ENCODE measurements at places on chromosomes 4 and X.

- DNase-seq: no peak
Observed at GRCh38 chrX:39821709-39822095, 276.1 kb downstream of the BCOR start.

DNA sequence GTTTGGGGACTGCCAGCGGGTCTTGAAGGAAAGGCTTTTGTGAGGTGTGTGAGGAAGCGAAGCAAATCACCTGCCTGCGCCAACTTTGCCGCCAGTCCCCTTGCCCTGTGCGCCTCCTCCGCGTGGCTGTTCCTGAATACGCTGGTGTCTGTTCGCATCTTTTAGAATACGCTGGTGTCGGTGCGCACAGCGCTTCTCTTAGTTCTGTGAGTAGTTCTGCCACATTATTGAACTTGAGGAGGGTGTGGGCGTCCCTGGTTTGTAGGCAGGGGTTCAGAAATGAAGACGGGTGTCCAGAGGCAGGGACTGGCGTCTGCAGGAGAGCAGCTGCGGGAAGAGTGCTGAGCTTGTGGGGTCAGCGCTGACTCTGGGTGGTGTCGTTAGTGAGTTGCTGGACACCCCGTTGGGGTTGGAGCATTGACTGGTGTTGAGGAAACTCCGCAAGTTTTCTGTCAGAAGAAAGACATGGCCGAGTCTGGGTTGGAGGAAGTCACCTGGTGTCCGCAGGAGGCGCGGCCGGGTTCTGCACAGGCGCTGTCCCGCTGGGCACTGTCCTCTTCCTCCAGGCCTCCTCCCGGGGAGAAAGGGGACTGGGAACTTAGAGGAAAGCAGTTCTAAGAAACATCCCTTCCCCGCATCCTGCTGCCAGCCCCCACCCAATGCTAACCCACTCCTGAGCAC is 930 bp downstream of the ZNF718 start:
- DNase-seq: no peak

GRCh38 chr4:36761607-36762006 is 480.2 kb downstream of the DTHD1 start:
- DNase-seq: no peak

DNA sequence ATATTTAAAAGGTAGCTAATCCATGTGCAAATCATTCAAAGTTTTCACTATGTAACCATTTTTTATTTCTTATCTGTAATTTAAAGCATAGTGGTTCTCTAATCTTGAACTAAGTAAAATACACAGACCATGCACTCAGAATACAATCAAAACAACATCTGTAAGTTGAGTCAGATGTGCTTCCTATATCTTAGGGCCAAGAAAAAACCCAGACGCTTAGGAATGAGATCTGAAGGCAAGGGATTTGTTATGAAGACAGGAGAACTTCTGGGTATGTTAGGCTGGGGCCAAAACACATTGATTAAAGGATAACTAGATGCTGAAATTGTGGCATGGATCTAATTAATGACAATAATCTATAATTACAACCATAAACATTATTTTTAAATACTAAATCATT is 120.3 kb downstream of the PDE5A start:
- no peak for DNase-seq

GRCh38 chrX:275967-276580 is 5.1 kb upstream of the PLCXD1 start:
- no peak for DNase-seq
